Activated CD4-positive, CD25-positive, alpha-beta regulatory T cell treated with anti-CD3 and anti-CD28 coated beads, Interleukin-2, amount 50 U/mL, for 72 hours (primary cell): ENCODE measurements at places on chromosomes 3 and 15.

- DNase-seq: no peak
Measured at GRCh38 chr3:169144731-169145130, 518.8 kb downstream of the MECOM start.

DNA sequence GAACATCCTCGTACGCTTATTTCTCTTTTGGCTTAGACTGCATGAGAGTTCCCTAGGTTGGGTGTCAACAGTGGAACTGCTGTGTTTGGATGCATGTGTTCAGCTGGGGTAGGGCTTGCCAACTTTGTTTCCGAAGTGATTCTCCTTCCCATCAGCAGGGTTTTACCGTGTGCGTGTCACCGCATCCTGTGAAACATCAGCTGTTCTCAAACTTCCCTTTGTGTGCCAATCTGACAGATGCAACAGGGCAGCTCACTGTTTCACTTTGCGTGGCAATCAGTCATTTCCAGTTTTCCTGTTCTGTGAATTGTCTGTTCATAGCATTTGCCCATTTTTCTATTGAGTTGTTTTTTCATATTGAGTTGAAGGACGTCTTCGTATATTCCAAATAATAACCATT lies 218.8 kb downstream of the VPS13C start:
- DNase-seq: no peak

GRCh38 chr3:163838769-163839168 lies 1239.5 kb downstream of the SI start:
- DNase-seq: no peak

DNA sequence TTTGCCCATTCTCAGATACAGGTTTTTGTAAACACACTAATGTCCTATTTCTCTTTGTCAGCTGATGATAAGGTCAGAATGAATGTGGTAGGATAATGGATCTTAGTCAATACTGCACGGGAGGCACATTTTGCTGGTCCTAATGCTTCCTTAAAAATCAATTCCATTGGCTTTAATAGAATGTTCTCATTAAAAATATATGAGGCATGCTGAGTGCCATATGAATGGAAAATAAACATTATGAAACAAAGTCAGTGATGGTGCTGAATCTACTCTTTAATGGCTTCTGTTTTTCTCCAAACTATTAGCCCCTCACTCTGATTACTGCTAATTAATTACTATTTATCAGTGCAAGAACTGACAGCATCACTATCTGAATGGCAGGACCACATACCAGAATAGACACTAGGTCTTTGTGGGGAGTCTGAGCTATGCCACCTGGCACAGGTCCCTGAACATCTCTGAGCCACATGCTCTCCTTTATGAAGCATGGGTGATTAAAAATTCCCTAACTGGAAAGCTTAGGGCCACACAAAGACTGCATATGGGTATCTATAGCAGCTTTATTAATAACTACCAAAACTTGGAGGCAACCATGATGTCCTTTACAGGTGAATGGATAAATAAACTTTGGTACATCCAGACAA lies 278.9 kb downstream of the MEX3B start:
- no peak for DNase-seq

- no peak for DNase-seq
Measured at GRCh38 chr3:105254154-105254553, 112.6 kb upstream of the ALCAM start.

GRCh38 chr3:189490749-189491148 lies 140.4 kb upstream of the TP63 start:
- no peak for DNase-seq

DNA sequence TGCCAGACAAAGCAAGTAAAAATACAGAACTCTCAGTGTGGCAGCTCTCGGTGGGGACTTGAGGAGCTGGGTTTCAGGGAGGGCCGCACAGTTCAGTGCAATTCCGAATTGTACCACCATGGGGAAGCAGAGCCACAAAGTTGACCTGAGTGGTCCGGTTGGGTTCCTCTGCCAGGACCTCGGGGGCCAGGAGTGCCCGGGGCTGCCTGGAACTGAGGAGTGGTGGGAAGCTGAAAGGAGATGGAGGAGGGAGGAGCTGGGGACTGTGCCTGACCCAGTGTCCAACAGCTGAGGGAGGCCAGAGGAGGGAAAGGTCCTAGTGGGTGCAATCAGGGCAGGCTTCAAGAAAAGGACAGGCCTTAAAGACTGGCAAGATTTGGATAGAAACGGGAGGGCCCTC lies 32.2 kb upstream of the TRH start:
- DNase-seq: no peak

- no peak for DNase-seq
Measured at GRCh38 chr3:8317661-8318649, 183.7 kb upstream of the LMCD1 start.

GRCh38 chr3:188156056-188156455 lies 2.1 kb downstream of the LPP start:
- no peak for DNase-seq

- DNase-seq: no peak
Measured at GRCh38 chr3:141386611-141387111, 18.4 kb downstream of the ZBTB38 start.

- DNase-seq: no peak
Measured at GRCh38 chr3:177124882-177125281, 72.4 kb downstream of the TBL1XR1 start.

DNA sequence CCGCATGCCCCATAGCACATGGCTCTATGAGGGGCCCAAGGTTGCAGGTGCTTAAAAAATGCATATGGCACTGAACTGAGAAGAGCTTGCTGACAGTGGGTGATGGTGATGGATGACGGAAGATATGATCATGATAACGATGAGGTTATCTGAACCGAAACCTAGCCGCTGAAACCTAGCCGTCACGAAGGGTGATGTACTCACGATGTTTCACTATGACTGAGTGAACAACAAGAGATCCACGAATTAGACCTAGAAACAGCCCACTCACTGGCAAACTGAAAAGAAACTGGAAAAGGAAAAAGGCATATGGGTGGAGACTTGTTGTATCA lies 57.6 kb upstream of the BCL6 start:
- DNase-seq: peak; percentile 45

DNA sequence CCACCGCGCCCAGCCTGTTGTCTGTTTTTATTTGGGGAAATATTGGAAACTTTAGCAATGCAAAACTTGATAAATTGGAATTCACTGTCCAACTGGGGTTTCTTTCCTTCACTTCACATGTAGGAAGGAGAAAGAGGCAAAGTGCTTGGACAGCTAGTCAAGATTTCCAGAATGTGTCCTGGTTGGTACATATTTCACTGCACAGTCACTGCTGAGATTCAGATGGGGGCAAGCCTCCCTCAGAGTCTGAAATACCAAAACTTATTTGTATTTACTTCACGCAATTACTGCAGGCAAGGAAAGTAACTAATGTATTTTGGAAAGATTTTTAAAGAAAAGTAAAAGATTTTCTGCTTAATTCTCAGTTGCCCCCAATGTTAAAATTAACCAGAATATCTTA lies 21.0 kb downstream of the LRRC31 start:
- DNase-seq: no peak

DNA sequence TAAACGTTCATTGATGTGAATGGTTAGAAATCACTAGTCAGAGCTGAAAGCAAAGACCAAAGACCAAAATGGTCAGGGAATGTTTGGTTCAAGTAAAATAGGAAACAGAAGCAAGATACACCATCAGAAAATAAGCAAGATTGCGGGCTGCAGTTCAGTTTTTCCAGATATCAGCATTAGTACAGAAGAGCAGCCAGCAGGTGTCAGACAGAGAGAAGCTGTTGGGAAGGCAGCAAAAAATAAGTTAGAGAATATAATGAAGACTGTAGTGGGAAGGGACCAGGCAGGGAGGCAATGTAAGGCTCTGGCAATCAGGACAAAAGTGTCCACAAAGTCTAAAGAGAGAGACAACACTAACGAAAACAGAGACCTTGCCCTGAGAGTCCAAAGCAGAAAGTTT lies 639.4 kb upstream of the NAALADL2 start:
- no peak for DNase-seq

DNA sequence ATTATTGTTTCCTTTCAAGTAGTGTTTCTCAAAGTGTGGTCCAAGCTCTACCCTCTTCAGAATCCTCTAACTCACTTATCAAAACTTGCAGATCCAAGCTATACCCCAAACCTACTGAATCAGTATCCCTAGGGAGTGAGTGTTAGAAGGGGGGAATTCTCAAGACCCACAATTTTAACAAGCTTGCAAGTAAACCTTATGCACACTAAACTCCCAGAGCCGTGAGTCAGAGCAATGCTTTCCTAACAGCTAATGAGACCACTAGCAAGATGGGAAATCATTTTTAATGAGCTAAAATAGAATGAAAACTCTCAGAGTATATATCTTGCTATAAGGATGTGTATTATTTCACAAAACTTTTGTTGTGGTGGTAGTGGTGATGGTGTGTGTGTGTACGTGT lies 41.1 kb upstream of the SRGAP3 start:
- no peak for DNase-seq

- no peak for DNase-seq
Measured at GRCh38 chr15:40061212-40061901, 22.4 kb upstream of the SRP14 start.

GRCh38 chr15:85312486-85312885 lies 67.9 kb upstream of the AKAP13 start:
- no peak for DNase-seq

DNA sequence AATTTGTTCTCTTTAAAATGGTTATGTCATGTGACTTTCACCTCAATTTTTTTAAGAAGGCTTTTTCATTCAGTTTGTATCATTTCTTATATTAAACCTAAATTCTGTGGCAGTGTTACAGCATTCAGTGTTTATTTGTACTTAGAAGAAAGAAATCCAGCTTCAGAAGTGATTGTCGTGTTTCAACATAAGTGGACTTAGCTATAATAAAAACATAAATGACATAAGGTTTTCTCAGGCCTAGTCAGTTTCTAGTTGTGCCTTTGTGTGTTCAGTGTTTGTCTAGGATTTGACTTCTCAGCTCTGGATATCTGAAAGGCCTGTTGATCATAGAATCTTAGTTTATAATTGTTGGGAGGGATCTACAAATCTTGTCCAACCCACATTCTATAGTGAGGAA lies 80.5 kb downstream of the STT3B start:
- no peak for DNase-seq

- no peak for DNase-seq
Measured at GRCh38 chr3:100833483-100833882, 124.2 kb downstream of the TFG start.

DNA sequence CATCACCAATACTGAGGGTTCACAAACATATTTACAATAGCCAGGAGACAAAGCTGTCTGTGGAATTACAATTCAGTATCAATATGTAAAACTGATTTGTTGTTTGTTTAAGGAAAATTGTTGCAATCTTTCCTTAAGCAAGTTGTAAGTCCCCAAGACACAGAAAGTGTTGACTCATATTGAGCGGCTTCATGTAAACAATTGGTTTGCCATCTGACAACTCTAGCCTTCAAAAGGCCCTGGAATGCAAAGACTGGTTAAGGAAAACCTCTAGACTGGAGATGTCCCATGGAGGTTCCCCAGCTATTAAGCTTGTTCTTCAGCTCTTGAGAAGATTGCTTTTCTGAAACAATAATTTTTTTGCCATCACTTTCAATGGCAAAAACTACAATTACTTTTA lies 283.7 kb upstream of the PROK2 start:
- DNase-seq: no peak

DNA sequence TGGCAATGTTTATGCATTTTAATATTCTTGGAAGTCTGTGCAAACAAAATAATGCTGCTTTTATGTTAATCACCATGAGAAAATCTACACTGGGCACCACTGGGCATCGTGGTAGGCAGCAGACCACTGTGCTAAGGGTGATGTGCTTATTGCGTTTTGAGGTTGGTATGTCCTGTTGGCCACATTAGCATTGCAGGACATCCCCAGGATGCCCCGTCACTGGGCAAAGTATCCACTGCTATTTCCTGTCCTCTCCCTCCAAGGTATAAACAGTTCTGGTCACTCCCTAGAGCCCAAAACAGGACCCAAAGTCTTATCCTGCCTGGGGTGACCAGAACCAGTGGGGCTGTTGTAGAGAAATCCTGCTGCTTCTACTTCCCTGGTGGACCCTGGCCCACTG lies 284.2 kb upstream of the ROPN1 start:
- no peak for DNase-seq

DNA sequence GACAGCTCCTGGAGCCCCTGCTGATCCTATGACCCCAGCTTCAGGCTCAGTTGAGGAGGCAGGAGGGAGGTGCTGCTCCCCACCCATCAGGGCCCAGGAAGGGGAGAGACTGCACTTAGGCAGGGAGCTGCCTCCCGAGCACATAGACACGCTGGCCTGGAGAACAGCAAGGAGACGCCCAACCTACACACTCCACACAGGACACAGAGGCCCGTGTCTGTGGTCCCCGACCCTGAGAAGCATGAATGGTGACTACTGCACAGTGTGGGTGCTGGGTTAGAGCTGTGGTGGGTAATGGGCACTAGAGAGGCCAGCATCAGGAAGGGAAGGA lies 1.1 kb upstream of the HHATL start:
- peak; percentile 20 for DNase-seq

GRCh38 chr15:96293441-96293840 lies 37.1 kb upstream of the NR2F2 start:
- no peak for DNase-seq

DNA sequence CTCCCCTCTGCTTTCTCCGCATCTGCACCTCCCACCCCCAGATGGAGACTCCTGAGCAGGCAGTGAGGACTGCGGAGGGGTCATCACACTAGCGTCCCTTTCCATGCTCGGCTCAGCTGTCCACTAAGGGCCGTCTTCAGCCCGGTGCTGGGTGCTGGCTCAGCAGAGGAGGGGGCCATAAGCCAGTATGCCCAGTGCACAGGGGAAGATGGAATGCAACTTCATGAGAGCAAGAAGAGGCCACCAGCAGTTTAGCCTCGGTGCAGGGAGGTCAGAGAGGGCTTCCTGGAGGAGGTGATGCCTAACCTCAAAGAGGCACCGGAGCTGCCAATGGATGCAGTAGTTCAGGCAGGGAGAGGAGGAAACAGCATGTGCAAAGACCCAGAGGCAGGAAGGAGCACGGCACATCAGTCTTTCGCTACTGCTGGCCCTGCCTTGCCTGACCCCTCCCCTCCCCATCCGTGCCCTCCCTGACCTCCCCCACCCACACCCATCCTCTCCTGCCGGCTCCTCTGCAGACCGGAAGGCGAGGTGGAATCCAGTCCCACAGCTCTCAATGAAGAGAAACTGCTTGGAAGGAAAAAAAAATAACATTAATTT lies 15.2 kb upstream of the PLXND1 start:
- DNase-seq: no peak

- DNase-seq: no peak
Measured at GRCh38 chr15:67067930-67068551, 2.6 kb downstream of the SMAD3 start.
